ENCODE measurements at places on chromosomes 1 and 21.

DNA sequence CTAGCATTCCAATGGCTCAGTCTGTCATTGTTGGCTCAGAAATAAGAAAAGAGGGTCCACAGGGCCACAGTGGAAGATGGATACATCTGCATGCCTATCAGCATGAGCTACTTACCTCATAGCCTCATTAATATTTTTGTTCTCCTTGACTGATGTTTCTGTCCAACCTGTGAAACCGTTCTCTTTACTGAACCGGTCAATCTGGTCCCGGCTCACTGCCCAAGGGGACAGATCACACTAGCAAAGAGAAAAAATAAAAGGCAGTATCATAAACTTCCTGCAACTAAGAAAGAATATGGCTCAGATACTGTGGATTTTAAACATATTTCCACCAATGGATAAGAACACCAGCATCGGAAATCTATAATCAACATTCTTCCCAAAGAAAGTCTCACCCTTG is 4.7 kb downstream of the RAB29 start:
- DNase-seq = no peak

DNA sequence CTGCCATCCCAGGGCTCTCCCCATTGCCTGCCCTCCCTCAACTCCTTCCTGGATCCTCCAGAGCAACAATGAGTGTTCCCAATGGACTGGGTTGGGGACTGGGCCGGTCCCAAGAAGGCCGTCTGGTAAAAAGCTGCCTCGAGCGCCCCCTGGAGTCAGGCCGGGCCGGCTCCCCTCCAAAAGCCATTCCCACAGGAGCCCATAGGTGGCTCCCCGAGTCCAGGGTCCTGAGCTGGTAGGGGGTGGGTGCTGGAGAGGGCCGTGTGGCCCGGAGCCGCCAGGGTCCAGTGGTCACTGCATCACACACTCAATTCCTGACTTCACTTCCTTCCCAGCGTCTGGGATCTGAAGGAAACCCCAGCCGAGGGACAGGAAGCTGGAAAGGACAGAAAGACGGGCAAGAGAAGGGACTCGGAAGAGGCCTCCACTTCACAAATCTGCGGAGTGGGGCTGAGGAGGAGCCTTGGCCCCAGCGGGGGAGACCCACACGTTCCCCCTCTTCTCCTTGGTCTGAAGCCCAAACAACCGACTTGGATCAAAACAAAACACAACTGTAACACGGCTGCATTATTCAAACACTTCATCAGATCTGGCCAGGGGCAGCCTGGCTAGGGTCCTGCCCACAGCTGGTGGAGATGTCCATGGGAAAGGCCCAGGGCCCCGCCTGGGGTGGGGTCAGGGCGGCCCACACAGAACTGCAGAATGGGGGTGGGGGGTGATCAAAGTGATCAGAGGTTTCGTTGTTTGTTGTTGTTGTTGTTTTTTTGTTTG is 10.9 kb upstream of the ALDH4A1 start:
- no peak for DNase-seq

- no peak for DNase-seq
Observed at GRCh38 chr1:65020774-65021173, 54.4 kb upstream of the JAK1 start.

DNA sequence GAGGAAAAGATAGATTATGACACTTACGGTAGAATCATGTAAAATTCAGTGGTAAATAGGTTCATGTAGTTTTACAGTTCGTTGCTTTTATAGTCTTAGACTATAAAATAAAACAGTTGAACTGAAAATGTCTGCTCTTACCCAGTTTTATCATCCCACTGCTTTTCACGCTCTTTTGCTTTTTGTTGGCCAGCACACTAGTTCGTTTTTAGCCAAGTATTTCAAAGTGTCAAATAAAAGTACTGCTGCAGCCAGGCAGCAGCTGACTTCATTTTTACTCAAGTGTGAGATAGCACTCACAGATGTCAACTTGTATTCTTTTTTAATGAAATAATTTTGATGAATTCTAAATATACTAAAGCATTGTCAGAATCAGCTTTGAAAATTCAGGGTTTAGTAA is 18.5 kb upstream of the BTG3 start:
- DNase-seq = no peak

GRCh38 chr1:205629751-205630150 is 2.1 kb downstream of the ELK4 start:
- DNase-seq = no peak

DNA sequence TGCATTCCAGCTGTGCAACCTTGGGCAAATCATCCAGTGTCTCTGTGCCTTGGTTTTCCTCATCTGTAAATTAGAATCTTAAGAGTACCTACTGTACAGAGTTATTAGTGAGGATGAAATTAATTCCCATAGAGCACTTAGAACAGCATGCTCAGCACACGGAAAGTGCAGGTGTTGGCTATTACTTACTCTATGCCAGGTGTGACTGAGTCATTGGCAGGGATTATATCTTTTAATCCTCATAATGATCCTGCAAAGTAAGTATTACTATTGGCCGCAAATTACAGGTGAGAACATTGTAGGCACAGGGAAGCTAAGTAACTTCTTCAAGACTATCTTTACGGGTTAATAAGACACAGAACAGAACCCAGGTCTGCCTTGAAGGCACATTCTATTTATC is 6.3 kb upstream of the UBE2U start:
- DNase-seq = no peak

DNA sequence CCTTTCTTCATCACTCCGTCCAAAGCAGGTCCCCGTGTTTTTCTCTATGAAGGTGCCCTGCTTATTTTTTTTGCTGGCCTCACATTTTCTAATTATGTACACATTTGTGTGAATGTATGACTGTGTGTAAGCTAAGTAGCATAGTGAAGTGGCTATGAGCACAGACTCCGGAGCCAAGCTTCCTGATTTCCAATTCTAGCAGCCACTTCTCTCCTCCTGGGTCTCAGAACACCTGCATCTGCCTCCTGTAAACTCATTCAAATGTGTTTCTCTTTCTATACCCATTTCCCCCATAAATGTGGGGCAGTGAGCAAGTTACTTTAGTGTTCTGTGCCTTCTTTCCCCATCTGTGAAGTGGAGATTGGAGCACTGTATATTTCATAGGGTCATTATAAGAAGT is 2.1 kb downstream of the SLAMF6 start:
- DNase-seq = no peak

DNA sequence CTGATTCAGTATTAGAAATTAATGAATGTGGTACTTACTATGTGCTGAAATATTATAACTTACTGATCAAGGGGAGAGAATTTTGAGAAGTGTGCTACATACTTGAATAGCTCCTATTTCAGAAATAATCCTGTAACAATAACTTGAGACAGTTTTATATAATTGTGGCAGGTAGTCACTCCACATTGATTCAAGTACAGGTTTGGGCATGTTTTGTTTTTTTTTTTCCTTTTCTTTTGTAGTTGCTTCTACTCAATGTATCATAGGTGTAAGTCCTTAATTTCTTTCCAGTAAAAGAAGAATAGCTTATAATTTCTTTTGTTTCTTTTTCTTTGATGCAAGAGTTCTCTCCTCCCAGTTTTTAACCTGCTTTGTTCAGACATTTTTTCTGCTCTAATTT is 86.1 kb upstream of the ADGRL2 start:
- no peak for DNase-seq

GRCh38 chr1:210883821-210884220 is 250.1 kb downstream of the KCNH1 start:
- no peak for DNase-seq

- no peak for DNase-seq
Observed at GRCh38 chr1:89503690-89504089, 20.9 kb upstream of the LRRC8B start.

GRCh38 chr21:44483288-44484237 is 28.3 kb downstream of the LRRC3 start:
- DNase-seq = no peak

DNA sequence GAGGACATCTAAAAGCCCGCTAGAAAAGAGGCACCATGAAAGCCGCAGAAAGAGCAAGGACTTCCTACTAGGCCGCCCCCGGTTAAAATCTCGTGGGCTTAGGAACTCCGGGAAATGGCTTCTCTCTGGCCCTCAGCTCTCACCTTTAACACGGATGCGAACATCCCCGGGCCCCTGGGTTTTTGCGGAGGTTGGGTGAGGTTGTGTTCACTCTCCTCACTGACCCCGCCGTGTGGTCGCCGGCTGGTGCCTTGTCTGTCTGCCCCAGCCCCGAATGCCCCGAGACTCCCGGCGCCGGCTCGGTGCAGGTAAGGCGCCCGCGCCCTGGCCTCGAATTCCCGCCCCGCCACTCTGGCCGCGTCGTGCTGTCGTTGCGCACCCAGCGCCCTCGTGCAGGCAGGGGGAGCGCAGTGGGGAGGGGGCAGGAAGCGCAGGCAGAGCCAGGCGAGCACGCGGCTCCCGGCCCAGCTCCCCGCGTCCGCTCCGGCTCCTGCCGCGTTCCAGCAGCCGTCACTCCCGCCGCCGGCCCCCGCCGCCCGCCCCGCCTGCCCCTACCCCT is at the start of gene SHISAL2A:
Gene SHISAL2A, plus strand, starts transcription at position 437 of the 559 bp plus-strand sequence. CDS start 326 bp downstream, outside the sequence.
- no peak for DNase-seq

DNA sequence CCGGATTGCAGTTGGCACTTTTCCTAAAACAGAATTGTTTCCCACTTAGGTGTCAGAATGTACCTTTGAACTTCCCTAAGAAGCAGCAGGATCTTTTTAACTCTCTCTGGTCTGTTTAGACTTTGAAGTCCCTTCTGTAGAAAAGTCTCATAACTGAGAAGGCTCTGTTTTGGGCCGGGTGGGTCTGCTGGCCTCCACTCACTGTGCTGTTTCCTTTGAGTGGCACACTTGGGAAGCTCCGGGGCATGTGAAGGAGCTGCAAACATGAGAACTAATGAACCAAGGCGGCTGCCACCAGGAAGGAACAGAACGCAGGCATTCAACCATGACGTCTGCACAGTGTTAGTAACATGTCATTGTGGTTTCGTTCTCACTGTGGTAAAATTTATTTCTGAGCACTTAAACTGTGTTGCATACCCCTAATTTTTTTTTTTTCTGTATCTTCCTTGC is 19.5 kb upstream of the NCMAP start:
- DNase-seq = no peak

GRCh38 chr1:35622510-35623178 is 18.7 kb downstream of the PSMB2 start:
- no peak for DNase-seq

- no peak for DNase-seq
Observed at GRCh38 chr1:109655615-109656519, at the start of gene GSTM4. Gene GSTM4, plus strand, starts transcription at chr1:109656099. Its CDS starts 291 bp downstream, at chr1:109656390.

- no peak for DNase-seq
Observed at GRCh38 chr1:233261206-233261605, 34.3 kb downstream of the PCNX2 start.

DNA sequence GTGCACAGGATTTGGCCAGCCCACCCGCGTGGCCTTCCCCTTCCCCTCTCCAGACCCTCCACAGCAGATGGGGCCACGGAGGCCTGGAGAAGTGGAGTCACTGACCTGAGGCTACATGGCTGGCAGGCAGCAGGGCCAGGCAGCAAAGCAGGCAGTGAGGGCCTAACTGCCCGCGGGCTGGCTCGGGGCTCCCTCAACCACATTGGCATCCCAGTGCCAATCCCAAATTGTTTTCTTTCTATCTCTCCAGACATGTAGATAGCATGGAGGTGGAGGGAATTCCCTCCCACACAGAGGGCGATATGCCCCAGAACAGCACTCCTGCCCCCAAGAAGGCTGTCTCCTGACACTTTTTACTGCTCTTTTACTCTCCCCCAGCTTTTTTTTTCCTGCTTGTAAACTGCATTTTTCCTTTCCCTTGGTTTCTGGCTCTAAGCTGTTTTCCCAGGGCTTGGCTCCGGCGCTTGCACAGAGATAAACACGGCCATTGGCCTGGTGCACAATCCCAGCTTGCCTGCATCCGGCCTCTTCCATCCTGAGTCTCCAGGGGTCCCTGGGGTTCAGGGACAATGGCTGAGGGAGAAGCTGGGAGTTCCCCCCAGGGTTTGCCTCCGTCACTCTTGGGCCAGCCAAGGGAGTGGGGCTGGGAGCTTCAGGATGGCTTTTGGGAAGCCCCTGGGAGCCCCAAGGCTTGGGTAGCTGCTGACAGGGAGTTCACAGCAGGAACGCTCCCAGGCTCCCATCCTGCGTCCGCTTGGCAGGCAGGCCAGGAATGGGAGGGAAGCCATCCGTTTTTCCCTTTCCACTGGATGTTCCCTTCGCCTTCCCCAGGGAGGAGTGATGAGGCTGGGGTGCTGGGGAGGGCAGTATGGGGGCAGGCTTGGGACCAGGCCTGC is 7.0 kb downstream of the EPHX1 start:
- no peak for DNase-seq

All from SIG-M5 (cell line).